ENCODE measurements at places on chromosomes 6 and 20.

- no peak for ATAC-seq
These were observed 19.0 kb upstream of the AVP start for GRCh38 chr20:3103369-3104032.

DNA sequence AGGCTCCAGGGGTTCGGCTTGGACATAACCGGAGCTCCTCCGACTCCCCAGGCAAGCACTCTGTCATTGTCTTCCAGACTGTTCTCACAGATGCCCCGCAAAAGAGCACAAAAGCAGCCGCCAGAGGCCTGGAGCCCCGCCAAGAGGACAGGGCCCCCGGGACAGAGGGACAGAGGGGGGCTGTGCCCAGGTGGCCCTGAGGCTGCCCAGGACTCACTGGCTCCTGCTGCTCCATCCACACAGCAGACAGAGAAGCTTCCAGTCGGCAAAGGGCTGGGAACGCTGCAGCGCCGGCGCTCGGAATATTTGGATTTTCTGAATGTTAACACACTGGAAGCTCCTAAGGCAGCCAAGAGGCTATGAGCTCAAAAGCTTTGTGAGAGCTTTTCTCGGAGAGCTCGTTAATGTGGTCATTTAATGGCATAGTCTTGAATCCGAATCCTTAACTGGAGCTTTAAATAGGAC, 68.0 kb upstream of the QKI start:
- ATAC-seq: no peak

DNA sequence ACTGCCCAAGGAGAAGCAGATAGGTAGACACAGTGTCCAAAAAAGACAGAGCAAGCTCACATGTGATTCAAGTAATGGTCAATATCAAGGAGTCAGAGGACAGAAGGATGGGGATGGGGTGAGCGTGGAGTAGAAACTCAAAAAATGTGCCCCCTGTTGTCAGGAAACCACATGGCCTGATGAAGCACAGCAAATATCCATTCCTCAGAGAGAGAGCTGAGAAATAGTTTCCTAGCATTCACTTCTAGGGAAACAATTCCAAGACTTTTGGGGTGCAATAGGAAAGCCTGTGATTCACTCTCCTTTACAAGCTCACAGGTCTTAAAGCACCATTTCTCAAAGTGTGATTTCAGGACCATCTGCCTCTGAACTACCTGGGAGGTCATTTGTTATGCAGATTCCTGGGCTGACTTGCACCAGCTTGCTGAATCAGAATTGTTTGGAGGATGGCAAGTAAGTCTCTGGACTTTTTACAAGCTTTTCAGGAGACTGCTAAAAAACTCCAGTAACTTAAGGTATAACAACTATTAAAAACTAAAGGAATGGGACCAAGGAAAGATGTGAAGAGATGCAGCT, 432.8 kb downstream of the HDGFL1 start:
- ATAC-seq: no peak

DNA sequence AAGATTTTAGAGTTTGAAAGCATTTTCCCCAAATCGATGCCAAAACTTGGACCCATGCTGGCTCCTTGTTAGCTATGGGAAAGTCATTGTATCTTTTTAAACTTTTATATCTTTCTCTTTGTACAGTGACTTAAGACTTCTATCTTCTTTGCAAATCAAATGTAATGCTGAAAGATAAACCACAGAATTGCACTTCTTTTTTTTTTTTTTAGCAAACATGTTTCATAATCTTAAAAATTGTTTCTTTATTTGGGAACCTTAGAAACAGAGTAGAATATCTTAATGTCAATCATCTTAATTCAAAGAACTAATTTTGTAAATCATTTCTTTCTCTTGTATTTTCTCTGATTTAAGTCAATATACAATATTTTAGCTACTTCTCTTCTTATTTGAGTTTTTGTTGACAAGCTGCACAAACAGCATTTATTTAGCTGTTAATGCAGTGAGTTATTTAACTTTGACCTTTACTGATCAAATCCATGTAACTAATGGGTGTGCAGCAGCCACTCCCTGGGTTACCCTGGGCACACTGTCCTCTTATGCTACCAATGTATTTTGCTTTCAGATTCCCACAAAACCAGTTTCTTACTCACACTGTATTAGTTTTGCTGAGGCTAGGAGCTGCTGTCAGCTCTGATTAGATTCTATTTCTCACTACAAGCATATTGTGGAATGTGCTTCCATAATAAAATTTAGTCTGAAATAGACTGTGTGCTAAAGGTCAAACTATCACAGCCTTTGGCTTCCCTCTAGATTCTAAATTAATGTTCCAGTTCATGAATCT, 279.6 kb downstream of the ADGB start:
- no peak for ATAC-seq

GRCh38 chr20:34155836-34156235, 43.8 kb upstream of the EIF2S2 start:
- peak; percentile 43 for ATAC-seq

- peak; percentile 68 for ATAC-seq
These were observed at the start of gene MAPK13 for GRCh38 chr6:36129941-36130666. Gene MAPK13, plus strand, starts transcription at chr6:36130513. Its CDS starts 70 bp downstream, at chr6:36130583.

DNA sequence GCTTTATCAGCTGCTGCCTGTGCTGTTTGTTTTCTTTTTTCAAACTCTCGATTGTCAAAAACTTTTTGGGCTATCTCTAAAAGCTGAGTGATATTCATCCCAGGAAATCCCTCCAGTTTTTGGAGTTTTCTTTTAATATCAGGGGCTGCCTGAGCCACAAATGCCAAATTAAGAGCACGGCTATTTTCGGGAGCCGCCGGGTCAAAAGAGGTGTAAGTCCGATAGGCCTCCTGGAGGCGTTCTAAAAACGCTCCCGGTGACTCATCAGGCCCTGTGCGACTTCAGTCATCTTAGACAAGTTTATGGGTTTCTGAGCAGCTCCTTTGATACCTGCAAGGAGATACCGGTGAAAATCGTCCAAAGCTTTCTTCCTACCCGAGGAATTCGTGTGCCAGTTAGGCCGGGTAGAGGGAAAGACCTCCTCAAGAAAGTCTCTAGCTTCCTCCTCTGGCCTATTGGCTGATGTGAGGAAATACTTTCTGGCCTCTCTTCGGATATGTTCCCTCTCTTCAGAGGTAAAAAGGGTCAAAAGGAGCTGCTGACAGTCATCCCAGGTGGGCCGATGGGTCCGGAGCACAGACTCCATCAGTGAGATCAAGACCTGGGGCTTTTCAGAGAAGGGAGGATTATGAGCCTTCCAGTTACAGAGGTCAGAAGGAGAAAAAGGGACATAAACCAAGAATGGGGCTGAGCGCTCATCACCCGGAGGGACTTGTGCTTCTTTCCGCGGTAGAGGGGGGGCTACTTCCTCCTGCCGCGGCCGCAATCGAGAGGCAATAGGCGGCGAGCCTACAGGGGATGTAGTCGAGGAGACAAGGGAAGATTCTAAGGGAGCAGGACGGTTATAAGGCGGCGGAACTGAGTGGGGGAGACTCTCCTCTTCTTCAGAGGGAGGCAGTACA, 151.1 kb downstream of the TRIM27 start:
- ATAC-seq: no peak

- ATAC-seq: peak; percentile 94
These were observed 16.0 kb downstream of the MARCKS start for GRCh38 chr6:113873043-113873667.

DNA sequence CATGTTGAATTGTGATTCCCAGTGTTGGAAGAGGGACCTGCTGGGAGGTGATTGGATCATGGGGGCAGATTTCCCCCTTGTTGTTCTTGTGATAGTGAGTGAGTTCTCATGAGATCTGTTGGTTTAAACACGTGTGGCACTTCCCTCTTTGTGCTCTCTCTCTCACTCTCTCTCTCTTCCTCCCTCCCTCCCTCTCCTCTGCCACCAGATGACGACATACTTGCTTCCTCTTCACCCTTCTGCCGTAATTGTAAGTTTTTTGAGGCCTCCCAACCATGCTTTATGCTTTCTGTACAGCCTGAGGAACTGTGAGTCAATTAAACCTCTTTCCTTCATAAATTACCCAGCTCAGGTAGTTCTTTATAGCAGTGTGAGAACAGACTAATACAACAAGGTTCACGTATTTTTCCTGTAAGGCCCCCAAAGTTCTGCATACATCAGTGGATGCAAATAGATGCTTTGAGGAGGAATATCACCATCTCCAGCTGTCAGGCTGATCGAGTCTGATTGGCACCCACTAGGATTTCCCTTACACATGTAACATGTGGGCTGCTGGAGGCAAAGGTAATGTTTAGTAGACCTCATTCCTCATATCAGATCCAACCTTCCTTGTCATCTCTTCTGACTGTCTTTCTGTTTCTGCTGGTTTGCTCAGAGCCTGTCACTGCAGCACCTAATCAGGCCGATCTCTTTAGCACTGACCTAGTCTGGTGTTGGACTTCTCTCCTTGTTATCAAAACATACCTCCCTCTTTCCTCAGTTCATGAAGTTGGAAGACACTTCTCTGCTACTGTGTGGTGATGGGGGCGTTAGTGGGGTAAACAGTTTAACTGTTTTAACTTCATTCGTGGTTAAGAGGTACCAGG, 54.3 kb upstream of the BACH2 start:
- ATAC-seq: peak; percentile 92

- ATAC-seq: no peak
These were observed 5.7 kb downstream of the KDM1B start for GRCh38 chr6:18160911-18161310.

DNA sequence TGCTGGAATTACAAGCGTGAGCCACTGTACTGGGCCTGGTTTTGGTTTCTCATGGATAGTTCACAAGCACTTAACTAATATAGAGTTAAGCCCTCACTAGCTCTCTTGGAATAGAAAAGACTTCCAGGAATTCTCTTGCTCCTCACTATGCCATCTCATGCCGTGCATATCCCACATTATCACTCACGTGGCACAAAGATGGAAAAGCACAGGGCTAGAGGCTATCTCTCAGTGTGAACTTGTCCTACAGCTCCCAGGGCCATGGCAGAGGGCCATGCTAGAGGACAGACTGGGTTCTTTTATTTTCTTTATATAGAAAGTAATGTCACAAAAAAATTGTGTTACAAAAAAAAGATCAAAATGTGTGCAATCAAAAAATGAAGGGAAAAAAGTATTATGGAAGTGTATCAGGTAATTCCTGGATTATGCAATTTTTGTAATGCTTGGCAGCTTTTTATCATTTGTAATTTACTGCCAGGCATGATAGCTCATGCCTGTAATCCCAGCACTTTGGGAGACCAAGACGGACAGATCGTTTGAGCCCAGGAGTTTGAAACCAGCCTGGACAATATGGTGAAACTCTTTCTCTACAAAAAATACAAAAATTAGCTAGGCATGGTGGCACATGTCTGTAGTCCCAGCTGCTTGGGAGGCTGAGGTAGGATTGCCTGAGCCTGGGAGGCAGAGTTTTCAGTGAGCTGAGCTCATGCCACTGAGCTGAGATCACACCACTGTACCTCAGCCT, 6.4 kb upstream of the SLC2A12 start:
- ATAC-seq: no peak

GRCh38 chr20:33576432-33577125, 85.5 kb upstream of the C20orf144 start:
- no peak for ATAC-seq

GRCh38 chr20:53748821-53749421, 155.3 kb upstream of the ZNF217 start:
- no peak for ATAC-seq

DNA sequence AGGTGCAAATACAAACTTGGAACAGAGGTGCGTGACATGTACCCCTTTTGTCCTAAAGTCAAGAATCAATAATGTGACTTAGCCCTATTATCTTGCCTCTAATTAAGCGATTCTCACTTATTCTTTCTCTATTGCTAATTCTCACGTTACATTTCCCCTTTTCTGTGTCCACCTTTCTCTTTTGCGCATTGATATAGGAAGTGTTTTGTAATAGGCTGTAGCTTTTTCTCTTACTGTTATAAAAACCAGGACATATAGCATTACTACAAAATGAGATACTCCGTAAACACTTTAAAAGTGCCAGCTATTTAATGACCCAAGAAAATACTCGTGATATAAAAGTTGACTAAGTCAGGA, 669 bp upstream of the TMEM30A start:
- ATAC-seq: peak; percentile 18
